ENCODE measurements at places on chromosomes 4 and X.

GRCh38 chr4:157739242-157739641 is 433.6 kb downstream of the GASK1B start:
- DNase-seq: no peak

- DNase-seq: no peak
Measured at GRCh38 chr4:14259936-14260335, 632.4 kb upstream of the BOD1L1 start.

GRCh38 chr4:2867758-2868491 is 24.3 kb downstream of the ADD1 start:
- no peak for DNase-seq

GRCh38 chr4:138406876-138407275 is 164.7 kb upstream of the SLC7A11 start:
- DNase-seq: no peak

GRCh38 chr4:104868533-104868932 is 278.1 kb upstream of the TET2 start:
- DNase-seq: no peak

DNA sequence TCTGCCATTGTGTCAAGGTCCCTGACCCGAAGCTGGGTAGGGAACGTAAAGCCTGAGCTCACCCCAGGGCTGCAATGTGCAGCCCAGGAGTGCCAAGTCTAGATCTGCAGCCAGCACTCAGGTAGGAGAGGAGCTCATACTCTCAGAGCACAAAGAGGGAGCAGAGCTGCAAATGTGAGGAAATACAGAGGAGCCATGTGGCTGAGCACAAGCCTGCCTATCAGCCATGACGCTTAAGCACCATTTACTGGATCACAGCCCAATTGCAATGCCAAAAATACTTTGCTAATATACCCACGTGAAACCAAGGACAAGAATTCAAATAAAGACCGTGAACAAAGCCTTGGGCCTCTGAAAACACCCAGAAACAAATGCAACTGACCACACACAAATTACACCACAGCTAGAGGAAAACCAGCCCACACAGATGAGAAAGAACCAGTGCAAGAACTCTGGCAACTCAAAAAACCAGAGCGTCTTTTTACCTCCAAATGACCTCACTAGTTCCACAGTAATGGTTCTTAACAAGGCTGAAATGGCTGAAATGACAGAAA is 69.0 kb upstream of the HPF1 start:
- DNase-seq: no peak

- DNase-seq: no peak
Measured at GRCh38 chr4:1172971-1173757, 781 bp upstream of the SPON2 start.

DNA sequence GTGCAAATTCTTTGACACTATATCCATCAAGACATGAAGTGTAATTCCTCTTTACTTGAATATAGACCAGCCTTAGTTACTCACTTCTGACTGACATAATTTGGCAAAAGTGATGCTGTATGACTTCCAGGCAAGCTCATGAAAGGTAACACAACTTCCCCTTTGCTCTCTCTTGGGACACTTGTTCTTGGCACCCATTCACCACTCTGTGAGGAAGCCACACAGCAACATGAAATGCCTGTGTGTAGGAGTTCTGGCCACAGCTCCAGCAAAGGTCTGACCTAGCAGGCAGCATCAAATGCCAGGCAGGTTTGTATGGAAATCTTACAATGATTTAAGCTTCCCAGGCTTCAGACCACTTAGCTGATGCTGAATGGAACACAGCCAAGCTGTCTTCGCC is 280.3 kb downstream of the PDHA2 start:
- DNase-seq: no peak

GRCh38 chrX:71622576-71623450 is 4.5 kb upstream of the CXCR3 start:
- no peak for DNase-seq

GRCh38 chrX:145820825-145821224 is 3.2 kb downstream of the SLITRK2 start:
- DNase-seq: no peak

DNA sequence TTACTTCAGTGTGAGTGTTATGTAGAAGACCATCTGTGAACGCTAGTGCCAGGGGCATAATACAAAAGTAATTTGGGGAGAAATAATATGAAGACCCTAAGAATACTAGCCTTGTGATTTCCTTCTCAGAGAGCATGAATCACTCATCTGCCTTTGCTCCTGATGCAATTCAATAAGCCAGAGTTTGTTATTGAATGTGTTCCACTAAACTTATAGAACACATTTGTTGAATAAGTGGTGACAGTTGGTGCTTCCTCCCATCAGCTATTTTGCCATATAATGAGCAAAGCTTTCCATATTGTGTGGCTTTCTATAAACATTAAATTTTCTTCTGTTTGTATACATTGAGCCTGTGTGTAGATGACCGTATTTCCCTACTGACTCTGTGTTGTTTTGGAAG is 136.4 kb upstream of the QRFPR start:
- no peak for DNase-seq

DNA sequence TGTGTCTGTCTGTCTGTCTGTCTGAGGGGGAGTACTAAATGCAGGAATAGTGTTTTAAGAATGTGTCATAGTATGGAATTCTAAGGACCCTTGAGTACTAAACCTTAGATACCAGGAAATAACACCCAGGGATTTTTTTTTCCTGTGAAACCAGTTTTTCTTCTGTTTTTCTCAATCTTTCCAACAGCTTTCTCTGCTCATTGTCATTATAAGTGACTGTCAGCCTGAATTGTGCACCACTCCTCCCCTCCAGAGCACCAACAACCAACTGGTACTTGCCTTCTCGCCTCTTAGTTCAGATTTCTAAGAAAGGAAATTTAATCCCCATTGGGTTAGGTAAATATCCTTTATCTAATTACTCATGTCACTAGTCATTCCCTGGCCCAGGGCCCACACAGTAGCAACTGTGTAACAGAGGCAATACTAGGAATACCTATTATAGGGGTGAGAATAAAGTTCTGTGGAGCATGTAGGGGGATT is 320.6 kb downstream of the ADGRL3 start:
- no peak for DNase-seq

DNA sequence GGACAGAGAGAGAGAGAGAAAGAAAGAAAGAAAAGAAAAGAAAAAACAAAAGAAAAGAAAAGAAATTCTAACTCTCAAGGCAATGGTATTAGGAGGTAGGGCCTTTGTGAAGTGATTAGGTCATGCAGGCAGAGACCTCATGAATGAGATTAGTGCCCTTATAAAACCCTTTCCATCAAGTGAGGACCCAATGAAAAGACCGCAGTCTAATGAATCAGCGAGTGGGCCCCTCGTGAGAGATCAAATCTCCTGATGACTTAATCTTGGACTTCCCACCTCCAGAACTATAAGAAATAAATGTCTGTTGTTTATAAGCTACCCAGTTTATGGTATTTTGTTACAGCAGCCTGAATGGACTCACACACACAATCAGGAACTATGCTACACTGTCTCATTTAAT is 16.9 kb downstream of the AASDH start:
- DNase-seq: no peak

DNA sequence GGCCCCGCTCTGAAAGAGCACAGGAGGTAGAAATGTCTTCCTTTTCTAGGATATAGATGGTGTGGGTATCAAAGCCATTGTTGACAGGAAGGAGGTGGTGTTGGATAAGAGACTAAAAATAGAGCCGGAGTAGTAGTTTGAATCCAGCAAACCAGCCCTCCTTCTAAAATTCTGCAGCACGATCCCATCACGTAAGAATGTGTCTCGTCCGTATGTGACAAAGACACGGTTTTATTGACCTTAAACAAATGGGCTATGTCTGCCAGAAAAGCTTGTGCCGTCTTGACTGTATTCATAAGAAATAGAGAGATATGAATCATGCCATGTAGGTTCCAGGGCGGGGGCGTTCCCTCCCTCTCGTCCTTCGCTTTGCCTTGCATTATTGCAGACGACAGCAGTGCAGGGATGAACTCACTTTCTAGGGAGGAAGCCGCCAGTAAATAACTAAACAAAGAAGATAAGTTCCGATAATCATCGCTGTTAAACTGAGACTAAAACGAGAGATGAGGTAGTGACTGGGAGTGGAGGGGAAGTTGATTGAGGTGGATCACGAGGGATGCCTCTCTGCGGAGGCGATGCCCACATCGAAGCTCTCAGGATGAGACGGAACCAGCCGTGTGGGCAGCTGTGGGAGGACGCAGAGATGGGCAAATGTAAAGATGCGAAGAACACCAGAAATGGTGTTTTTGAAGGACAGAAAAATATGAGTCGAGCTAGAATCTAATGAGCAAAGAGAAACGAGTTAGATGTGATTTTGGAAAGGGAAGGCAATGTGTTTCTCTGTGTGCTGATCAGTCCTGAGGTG is 3.4 kb downstream of the TENM3 start:
- no peak for DNase-seq

DNA sequence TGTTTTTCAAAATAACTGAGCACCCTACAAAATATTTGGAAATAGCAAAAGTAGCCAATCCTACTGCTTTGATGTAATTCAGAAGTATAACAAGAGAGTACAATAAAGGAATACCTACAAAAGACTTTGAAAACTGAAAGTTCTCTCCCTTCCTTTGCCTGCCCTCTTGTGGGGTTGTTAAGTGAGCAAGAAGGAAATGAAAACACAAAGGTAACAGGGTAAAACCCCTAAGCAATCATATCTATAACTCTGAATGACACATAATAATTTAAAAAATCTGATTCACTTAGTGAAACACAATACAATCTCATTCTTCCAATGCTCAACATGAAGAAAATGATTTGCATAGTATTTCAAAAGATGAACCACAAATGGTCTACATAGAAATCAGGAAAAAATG is 98.2 kb downstream of the FRYL start:
- no peak for DNase-seq

DNA sequence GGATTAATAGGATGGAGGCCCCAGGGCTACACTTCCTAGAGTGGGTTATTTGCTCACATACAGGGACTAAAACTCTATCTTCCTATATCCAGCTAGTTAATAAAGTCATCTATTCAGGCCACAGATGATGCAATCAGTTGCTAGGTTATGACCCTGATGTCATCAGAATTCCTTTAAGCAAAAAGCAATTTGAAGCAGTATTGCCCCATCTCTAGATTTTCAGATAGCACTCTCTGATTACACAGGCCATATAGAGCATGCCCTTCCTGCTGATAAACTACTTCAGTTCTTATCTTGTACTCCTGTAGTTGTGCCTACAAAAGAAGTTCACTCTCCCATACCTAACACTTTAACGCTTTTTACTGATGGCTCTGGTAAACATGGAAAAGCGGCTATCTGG is 84.8 kb downstream of the TMEM144 start:
- DNase-seq: no peak

- no peak for DNase-seq
Measured at GRCh38 chrX:16629909-16630308, 20.0 kb upstream of the S100G start.

GRCh38 chrX:3563451-3563850 is 150.0 kb downstream of the PRKX start:
- no peak for DNase-seq

DNA sequence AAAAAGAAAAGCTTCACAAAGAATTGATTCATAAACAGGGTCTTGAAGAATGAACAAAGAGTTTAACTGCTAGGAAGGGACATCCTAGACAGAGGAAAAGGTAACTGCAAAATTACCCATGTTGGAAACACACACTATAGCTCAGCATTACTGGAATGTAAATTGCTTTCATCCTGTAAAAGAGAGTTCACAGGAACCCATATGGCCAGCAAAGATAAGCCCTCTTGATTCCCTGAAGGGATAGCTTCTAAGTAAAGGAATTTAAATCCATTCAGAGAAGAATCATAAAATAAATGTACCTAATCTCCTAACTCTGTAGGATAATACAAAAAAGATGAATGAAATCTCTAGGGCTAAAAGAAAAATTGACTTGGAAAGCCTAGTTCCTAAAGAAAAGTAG is 107.1 kb upstream of the INTU start:
- DNase-seq: no peak

DNA sequence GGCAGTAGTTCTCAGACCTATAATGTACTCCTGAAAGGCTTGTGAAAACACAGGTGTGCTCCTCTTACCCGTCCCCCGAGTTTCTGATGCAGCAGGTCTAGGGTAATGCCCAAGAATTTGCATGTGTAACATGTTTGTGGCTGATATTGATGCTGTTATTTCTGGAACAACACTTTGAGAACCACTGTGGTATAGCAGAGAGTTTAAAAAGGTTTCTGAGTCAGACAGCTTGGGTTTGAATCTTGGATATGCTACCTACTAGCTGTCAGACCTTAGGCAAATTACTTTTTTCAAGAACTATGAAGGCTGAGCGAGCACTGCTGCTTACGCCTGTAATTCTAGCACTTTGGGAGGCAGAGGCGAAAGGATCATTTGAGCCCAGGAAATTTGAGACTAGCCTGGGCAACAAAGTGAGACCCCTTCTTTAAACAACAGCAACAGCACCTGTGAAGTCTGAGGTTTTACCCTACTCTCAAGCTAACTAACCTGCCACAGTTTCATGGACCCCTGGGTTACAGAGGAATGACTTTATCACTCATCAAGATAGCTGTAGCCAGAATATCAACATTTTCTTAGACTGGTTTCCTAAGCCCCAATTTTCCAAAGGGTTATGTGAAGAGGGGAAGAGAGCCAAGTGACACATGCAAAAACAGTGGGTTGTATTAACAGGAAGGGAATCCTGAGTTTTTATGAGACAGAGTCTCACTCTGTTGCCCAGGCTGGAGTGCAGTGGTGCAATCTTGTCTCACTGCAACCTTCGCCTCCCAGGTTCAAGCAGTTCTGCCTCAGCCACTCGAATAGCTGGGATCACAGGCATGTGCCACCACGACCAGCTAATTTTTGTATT is 5.1 kb downstream of the AFF1 start:
- no peak for DNase-seq

GRCh38 chr4:6225469-6225868 is 25.1 kb upstream of the JAKMIP1 start:
- DNase-seq: no peak

DNA sequence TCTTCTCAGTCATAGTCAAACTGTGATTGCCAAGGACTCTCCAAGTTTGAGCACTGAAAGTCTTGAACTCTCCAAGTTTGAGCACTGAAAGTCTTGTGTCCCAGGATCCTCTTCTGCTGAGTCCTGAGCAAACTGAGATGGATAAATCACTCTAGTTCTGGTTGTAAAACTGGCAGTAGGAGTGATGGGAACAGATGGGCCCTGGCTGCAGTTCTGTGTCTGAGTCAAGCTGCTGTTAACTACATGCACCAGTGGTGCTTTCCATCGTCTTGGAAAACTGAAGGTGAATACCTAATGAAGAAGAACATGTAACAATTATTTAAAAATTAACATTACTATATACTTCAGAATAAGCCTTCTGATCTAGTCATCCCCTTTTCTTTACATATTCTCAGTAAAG is 27.6 kb upstream of the KCNIP4 start:
- DNase-seq: no peak

- no peak for DNase-seq
Measured at GRCh38 chr4:94454405-94454804, 2.7 kb downstream of the PDLIM5 start.

GRCh38 chrX:130147631-130148030 is 18.0 kb downstream of the AIFM1 start:
- no peak for DNase-seq

GRCh38 chr4:98939438-98939837 is 10.5 kb upstream of the EIF4E start:
- DNase-seq: no peak

GRCh38 chr4:71498625-71499024 is 159.8 kb downstream of the SLC4A4 start:
- no peak for DNase-seq

- no peak for DNase-seq
Measured at GRCh38 chr4:166121897-166122296, 248.9 kb downstream of the TLL1 start.

GRCh38 chr4:36256398-36256891 is 12.1 kb upstream of the ARAP2 start:
- no peak for DNase-seq

Measured in vagina (tissue), 2 donors.